ENCODE measurements at places on chromosomes 2 and 18.

DNA sequence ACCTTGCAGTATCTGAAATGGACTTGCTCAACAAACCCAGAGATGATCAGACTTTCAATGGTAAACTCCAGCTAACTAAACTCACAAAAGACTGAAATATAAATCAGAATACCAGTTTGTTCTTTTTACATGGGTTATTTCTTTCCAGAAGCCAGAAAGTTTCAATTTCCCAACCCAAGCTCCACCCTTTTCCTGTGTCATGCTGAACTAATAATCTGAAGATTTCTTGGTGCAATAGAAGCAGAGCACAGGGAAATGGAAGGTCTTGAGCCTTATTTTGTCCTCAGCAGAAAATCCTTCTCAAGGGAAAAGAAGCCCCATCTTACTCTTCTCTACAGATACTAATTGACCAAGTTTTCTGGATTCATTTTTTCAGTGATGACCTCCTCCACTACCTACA, 93.3 kb upstream of the PAPOLG start:
- no peak for DNase-seq

GRCh38 chr2:21757805-21758430, 634.1 kb downstream of the TDRD15 start:
- no peak for DNase-seq

DNA sequence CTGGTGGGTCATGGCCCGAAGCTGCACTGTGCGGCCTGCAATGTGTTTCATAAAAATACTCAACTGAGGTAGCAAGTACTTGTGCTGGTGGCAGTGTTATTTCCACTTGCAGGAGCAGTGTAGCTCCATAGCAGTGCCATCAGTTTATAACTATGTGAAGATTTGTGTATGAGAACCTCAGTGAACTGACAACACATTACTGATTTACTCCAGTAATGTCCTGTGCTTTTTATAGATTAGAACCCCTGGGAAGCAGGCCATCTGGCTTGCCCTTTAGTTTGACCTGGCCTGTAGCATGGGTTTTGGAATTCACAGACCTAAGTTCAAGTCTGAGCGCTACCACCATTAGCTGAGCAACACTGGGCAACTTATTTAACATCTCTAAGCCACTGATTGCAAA, 99.7 kb upstream of the AQP4 start:
- DNase-seq: no peak

- no peak for DNase-seq
These were observed 42.7 kb upstream of the TAF1B start for GRCh38 chr2:9800639-9800974.
